ENCODE measurements at places on chromosomes 5 and 9.
A peak's percentile ranks its signal among the peaks of the same experiment; 100 is the strongest.

GRCh38 chr9:103183701-103184171, 188.6 kb downstream of the CYLC2 start:
- DNase-seq = no peak

GRCh38 chr5:38207343-38207742, 51.0 kb upstream of the EGFLAM start:
- peak; percentile 3 for DNase-seq

GRCh38 chr5:53302529-53302928, 177.9 kb upstream of the FST start:
- no peak for DNase-seq

- DNase-seq = no peak
Measured at GRCh38 chr5:59722874-59723273, 170.7 kb downstream of the PDE4D start.

DNA sequence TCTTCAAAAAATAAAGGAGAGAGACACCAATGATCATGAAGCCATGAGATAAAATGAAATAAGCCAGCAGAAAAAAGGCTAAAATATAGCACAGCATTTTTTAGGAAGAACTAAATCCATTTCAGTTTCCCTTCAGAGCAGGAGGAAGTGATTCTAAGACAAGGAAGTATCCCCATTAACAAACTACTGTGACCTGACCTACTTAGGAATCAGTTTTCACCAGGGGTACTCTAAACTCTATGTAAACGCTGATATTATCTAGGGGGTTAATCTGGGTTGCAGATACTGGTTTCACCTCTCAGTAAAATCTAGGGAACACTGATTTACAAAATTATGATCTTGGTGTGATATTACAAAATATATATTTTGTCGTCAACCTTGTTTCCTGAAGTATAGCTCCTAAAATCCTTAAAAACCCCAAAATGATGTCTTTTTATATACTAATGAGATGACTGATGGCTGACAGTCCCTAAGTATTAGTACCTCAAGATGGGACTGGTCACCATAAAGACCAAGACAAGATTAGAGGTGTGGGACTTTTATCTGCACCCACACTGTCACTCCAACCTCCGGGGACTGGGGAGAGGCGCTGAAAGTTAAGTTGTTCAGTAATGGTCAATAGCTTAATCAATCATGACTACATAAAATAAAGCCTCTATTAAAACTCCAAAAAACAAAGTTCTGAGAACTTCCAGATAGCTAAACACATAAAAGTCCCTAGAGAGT, 2.9 kb upstream of the FNBP1 start:
- DNase-seq = no peak

- DNase-seq = no peak
Measured at GRCh38 chr5:119332208-119332607, 23.6 kb upstream of the TNFAIP8 start.

DNA sequence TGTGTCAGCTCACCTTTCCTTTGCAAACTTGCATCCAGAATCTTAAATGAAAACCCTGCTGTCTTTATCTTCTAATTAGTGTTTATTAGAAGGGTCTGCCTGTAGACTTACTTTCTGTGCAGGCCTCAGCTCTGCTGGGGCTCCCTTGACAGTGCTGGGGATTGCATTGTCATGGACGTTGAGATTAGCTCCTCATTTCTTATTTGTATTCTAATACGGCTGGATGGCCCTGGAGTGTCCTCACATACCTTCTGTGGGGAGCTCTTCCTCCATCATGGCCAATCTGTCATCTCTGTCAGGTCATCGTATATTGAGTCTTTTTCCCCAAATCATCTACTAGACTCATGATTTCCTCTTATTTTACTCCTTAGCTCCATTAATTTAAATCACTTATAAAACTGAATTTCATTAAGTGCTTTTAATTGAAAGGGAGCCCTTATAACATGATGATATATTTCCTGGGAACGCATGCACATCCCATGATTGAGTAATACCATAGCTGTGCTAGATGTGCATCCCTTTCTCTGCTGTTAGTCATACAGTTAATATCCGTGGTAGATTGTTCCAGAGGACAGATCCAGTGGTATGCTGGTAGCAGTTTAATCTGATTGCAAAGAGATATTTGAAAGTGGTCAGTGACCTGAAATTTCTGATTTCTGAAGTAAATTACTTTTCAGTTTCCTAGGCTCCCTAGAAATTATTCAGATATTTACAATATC, 61.6 kb downstream of the ICE1 start:
- DNase-seq = peak; percentile 57

DNA sequence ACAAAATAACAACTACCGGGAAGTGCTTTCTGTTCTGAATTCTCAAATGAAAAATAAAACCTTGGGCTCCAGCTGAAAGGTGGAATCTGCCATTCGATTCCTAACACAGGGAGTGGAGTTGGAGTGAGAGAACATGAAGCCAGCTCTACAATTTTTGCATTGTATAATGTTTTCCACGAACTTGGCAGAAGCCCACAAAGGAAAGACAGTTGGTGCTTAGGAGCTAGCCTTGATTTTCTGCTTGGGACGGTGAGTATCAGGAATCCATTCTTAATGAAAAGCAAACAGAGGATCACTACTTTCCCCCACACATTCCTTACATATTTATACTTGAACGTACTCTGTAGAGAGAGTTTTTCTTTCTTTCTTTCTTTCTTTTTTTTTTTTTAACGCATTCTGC, 74.2 kb upstream of the FBXL7 start:
- no peak for DNase-seq

DNA sequence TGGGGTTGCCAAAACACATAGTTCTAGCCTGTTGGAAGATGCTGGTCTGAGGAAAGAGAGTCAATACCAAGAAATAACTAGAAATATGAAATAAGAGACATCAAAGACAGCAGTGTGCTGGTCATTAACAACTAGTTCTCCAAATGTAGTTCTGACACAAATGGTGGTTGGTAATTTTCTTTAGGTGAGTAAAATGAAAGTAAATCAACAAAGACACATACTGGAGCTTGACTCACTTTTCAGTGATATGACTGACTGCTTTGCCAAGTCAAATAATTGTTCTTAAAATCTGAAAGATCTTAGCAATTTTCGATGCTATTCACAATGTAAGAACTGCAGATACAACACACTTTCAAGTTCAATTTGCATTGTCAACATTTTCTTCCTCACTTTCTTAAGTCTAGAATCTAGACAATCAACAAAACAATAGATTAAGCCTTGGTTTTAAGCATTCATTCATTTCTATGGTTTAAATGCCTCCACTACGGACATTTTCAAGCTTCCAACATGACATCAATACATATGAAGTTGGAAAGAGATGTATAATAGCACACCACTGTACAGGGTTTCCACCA, 166.8 kb upstream of the MAP3K1 start:
- DNase-seq = no peak
